GM23338 (cell line): ENCODE measurements at places on chromosomes 6 and 20. TPM values are rescaled to one million over a fixed set of nuclear protein-coding genes. Genes with fewer than 3 reads are reported as not detected.

- peak; percentile 24 for DNase-seq
Observed at GRCh38 chr6:143449714-143450452, 612 bp downstream of the ADAT2 start.

DNA sequence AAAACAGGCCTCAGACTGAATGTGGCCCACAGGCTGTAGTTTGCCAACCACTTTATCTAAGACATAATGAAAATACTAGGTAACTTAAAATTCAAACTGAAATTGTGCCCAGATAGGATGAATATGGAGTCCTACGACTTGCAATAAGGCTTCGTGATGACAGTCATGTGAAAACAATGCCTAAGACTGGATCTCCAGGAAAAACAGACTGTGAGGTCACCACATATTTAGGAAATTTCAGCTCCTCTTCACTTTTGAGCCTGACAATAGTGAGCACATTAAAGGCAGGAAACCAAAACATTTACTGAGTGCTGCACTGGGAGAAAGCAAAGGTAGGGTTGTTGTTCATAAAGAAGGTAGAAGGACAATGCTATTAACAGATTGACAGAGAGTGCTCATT lies 50.0 kb downstream of the RTN4IP1 start:
- DNase-seq: no peak

The ZNF311 gene
- 1.5 TPM in 2 replicates for polyA plus RNA-seq

DNA sequence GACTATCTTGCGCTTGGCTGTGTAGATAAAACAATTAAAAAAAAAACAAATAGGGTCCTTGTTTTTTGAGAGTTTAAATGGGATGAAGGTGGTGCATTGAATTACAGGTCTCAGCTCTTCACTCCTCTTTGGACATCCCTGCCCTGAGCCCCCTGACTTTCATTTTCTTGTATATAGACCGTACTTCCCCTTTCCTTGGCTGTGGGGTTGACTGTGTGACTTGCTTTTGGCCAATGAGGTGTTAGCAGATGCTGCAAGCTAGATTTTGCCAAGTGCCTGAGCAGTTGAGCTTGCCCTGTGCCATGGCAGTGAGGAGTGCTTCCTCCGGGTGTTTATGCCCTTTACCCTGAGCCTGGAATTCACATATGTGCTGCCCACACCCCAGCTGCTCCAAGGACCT lies 386.1 kb upstream of the ZFP64 start:
- DNase-seq: no peak

The LHFPL5 gene
- not detected in 2 replicates for polyA plus RNA-seq

The RSPH3 gene
- 2.8 and 3.9 TPM in 2 replicates for polyA plus RNA-seq
